ENCODE measurements at places on chromosomes 1 and 21. TPM values are rescaled to one million over a fixed set of nuclear protein-coding genes. Genes with fewer than 3 reads are reported as not detected.

The OXCT2 gene
- total RNA-seq, result 1.7 TPM

The OR2M3 gene
- not detected for total RNA-seq

The TMEM269 gene
- total RNA-seq, result under 0.01 TPM

The OPRD1 gene
- total RNA-seq, result not detected

The CCDC27 gene
- not detected for total RNA-seq

The PIGV gene
- total RNA-seq, result 10.3 TPM

The LCE2C gene
- not detected for total RNA-seq

Data from fibroblast of villous mesenchyme (primary cell).